ENCODE measurements at places on chromosomes 3 and 15. TPM values are rescaled to one million over a fixed set of nuclear protein-coding genes. Genes with fewer than 3 reads are reported as not detected.
A peak's percentile ranks its signal among the peaks of the same experiment; 100 is the strongest.

DNA sequence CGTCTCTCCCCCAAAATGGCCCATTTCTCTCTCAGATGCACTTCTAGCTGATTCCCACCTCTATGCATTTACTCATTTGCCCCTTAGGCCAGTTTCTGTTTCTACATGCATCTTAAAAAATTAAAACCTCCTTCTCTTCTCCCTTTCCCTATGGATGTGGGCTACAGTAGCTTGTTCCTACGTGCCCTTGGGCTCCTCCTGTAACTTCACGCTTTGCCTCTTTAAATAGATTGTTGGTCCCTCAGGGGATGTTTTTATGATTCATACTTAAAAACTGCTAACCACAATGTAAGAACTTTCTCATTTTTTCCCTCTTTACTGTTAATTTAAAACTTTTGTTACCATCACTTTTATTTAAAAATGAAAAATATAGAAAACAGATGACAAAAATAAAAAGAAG is 185.6 kb upstream of the MRPL3 start:
- H3K27me3 ChIP-seq, result peaks cover 21% of the 10 kb centered on the region
- DNase-seq, result no peak
- no peaks in the 10 kb centered on the region for H3K4me1 ChIP-seq
- no peaks in the 10 kb centered on the region for H3K36me3 ChIP-seq

- DNase-seq, result no peak
- no peaks in the 10 kb centered on the region for H3K27me3 ChIP-seq
- H3K4me3 ChIP-seq, result no peak overlapping the region
- peaks cover 7% of the 10 kb centered on the region for H3K4me1 ChIP-seq
- peaks cover 39% of the 10 kb centered on the region for H3K36me3 ChIP-seq
Measured at GRCh38 chr3:170090601-170090981, 52.8 kb downstream of the GPR160 start.

GRCh38 chr3:64909757-64910467 is 222.1 kb upstream of the ADAMTS9 start:
- H3K36me3 ChIP-seq, result no peaks in the 10 kb centered on the region
- H3K4me3 ChIP-seq, result no peak overlapping the region
- no peak for DNase-seq

DNA sequence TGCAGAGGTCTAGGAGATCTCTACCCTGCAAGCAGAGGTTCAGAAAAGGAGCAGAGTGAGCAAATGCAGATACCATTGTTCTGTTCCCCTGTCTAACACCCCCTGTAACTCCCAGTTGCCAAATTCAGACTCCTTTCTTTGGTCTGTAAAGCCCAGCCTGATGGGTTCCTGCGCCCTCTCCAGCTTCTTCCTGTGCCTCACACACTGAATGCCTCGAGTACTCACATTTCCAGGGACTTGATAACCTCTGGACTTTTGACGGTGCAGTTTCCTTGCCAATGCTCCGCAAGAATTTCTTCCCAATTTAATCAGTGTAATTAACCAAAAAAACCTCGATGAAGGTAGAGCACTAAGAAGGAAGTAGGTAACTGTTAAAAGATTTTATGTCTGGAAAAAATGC is 19.3 kb downstream of the PDE8A start:
- no peak overlapping the region for H3K27ac ChIP-seq
- H3K4me3 ChIP-seq, result no peak overlapping the region
- no peaks in the 10 kb centered on the region for H3K27me3 ChIP-seq
- DNase-seq, result no peak
- no peaks in the 10 kb centered on the region for H3K36me3 ChIP-seq
- H3K4me1 ChIP-seq, result peaks cover 27% of the 10 kb centered on the region

- H3K36me3 ChIP-seq, result peaks cover 6% of the 10 kb centered on the region
- DNase-seq, result peak; percentile 10
- no peak overlapping the region for H3K4me3 ChIP-seq
- H3K4me1 ChIP-seq, result peaks cover 34% of the 10 kb centered on the region
Measured at GRCh38 chr3:195128255-195129071, 142.5 kb downstream of the XXYLT1 start.

DNA sequence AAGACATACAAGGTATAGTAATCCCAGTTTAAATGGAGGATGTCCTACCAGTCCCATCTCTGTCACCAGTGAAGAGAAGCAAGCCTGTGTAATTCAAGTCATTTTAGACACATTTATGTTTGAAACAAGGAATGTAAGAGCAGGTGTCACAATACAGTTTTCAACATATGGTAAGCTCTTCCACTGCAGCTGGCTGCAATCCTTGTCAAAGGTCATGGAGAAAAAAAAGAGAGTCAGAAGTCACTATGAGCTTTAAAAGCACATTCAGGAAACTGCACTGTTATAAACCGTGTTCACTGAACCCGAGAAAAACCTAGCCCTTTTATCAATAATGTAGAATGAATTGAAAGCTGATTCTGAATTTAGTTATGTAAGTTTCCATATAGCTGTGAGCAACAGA is 206.4 kb downstream of the NAALADL2 start:
- H3K36me3 ChIP-seq, result no peaks in the 10 kb centered on the region
- no peak for DNase-seq
- H3K27me3 ChIP-seq, result no peaks in the 10 kb centered on the region
- H3K27ac ChIP-seq, result no peak overlapping the region
- H3K4me3 ChIP-seq, result no peak overlapping the region
- no peaks in the 10 kb centered on the region for H3K4me1 ChIP-seq

DNA sequence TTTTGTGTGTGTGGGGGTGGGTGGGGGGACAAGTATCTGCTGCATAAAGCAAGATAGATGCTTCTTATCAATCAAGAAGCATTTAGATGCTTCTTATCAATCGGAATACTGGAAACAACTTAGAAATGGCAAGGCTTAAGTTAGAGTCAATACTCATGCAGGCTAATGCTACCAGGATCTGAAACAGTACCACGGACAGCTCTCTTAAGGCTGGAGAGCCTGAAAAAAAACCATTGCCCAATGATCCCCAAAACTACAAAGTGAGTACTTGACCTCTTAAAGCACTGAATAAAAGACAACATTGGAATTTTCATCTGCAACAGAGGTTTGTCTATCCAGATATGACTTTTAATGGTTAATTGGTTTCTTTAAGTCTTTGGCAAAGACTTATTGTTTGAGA is 262.3 kb downstream of the GAP43 start:
- no peaks in the 10 kb centered on the region for H3K36me3 ChIP-seq
- H3K27me3 ChIP-seq, result peaks cover 9% of the 10 kb centered on the region
- H3K4me1 ChIP-seq, result no peaks in the 10 kb centered on the region
- no peak overlapping the region for H3K27ac ChIP-seq

GRCh38 chr3:120682095-120682681 is at the start of gene HGD:
Gene HGD (minus strand): TSS chr3:120682239. CDS start chr3:120682111, 128 bp downstream.
- H3K36me3 ChIP-seq, result peaks cover 4% of the 10 kb centered on the region
- no peak within 1 kb of the TSS for H3K4me3 ChIP-seq

GRCh38 chr15:60479361-60480110 is 594 bp upstream of the ICE2 start:
- peak overlapping the region; percentile 96 for H3K4me3 ChIP-seq
- DNase-seq, result peak; percentile 38
- H3K27ac ChIP-seq, result peak overlapping the region; percentile 96
- H3K4me1 ChIP-seq, result peaks cover 56% of the 10 kb centered on the region

GRCh38 chr3:45365060-45365459 is 23.3 kb upstream of the LARS2 start:
- no peak overlapping the region for H3K4me3 ChIP-seq
- H3K4me1 ChIP-seq, result no peaks in the 10 kb centered on the region
- H3K36me3 ChIP-seq, result no peaks in the 10 kb centered on the region
- no peak for DNase-seq
- peaks cover 14% of the 10 kb centered on the region for H3K27me3 ChIP-seq

The TMEM42 gene
- total RNA-seq, result 11.3 TPM

The CADPS gene
- total RNA-seq, result not detected

The CPEB1 gene
- 1.6 TPM for total RNA-seq

The CHRFAM7A gene
- total RNA-seq, result 1.0 TPM

The ANKUB1 gene
- not detected for total RNA-seq
